ENCODE measurements at places on chromosomes 3 and 15.

GRCh38 chr3:115960799-115961198 is 337.5 kb downstream of the GAP43 start:
- no peak for DNase-seq

- DNase-seq, result no peak
Measured at GRCh38 chr3:107994956-107995715, 95.7 kb downstream of the CD47 start.

DNA sequence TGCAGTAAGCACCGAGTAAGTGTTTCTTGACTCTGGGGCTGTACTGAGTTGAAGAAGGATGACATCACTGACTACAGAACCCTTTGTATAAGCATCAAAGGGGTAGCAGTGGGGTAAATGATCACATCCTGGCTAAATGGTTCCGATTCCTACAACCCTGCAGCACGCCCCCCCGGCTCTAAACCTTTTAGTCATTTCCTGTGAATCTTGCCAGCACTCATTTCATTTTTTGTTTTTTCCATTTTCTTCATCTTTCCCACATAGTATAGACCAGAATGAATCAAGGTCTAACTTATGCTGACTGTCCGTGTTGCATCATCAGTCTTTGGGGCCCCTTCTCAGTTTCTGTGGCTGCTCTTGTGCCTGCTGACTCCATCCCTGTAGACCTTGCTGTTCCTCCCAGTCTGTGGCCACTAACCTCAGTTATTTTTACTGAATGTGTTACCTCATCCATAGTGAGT is 383.1 kb upstream of the TPRG1 start:
- DNase-seq, result peak; percentile 81

GRCh38 chr3:146899171-146899570 is 294.0 kb upstream of the PLSCR5 start:
- no peak for DNase-seq

- no peak for DNase-seq
Measured at GRCh38 chr3:194148383-194148782, 12.4 kb downstream of the HES1 start.

DNA sequence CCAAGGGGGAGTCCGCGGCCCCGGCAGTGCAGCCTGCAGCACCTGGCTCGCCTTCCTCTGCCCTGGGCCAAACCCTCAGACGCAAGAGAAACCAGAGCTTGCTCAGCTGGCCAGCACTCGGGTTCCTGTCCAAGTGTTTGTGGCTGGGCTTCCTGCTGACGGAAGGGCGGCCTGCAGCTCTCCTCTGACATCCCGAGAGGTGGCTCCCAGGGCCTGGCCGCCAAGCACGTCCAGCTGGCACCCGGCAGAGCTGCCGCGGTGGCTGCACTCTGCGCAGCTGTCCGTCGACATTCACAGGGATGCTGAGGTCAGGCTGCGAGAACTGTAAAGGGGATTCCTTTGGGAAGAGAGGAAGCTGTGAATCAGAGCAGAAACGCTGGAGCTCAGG is 85.6 kb downstream of the CPN2 start:
- no peak for DNase-seq

DNA sequence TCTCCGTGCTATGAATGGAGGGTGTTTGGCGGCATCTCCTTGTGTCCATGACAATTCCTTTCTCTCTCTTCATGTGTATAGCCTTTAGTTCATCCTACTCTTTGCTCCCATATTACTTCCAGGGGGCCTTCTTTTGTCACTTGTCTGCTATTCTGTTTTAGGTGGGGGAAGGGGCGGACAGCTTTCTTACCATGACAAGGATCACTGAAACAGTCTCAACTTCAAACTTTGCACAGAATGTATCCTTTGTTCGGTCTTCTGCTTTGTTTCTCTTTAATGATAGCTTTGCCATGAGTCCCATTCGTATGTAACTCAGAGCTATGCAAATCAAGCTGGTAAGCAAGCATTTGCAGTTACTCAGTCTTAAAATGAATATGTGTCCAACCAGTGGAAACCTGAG is 294.2 kb downstream of the TIGIT start:
- no peak for DNase-seq

DNA sequence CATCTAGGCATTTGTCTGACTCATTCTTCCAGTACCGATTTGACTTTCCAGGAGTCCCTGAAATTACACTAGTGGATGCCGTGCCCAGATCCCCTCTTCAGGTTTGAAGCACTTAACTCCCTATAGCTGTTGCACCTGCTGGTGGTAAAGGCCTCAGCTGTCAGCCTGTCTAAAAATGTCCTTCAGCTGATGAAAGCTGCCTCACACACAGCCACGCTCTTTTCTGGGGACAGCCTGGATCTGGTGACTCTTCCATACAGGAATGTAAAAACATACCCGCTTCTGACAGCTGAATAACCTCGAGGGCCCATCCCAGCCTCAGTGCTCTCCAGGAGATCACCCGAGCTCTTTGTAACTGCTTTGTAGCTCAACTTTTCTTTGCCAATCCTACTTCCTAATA is 534.1 kb upstream of the GRM7 start:
- no peak for DNase-seq

- no peak for DNase-seq
Measured at GRCh38 chr3:131988209-131988608, 46.6 kb downstream of the CPNE4 start.

- no peak for DNase-seq
Measured at GRCh38 chr15:93076875-93077274, 12.1 kb downstream of the RGMA start.

DNA sequence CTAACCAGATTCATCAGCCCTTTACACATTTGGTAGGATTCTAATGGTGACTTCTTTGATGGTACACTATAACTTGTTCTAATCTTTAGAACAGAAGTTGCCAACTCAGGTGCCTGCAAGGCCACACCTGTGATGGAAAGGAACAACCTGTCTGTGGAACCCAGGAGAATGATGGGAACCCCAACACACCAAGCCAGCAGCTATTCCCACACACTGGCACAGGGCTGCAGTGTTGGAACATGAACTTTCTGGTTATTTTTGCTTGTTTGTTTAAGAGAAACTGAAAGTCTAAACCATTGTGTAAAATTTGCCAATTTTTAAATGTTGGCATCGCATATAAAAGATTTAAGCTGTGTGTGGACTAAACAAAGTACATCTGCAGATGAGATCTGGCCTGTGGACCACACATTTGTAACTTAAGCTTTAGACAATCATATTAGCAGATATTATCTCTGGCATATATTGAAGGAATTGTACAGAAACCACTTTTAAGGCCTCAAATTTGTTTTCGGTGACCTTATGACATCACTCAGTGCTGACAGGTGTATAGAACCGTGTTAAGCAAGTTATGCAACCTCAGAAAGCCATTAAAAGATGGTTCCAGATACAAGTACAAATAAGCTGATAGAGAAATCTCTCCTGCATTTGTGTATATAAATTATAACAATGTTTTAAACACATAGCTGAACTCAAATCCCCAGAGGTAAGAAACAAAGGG is 242.9 kb downstream of the SLC9A9 start:
- no peak for DNase-seq
